A549 treated with Mapracorat at 1 μM for 4 hours (cell line): ENCODE measurements at places on chromosomes 16 and 17. TPM values are rescaled to one million over a fixed set of nuclear protein-coding genes. Genes with fewer than 3 reads are reported as not detected.

The KRT33A gene
- not detected in 5 replicates for total RNA-seq

The RBFOX1 gene
- total RNA-seq, result not detected in 5 replicates

The SNTB2 gene
- 6.5 to 9.8 TPM (median 7.4 TPM) in 5 replicates for total RNA-seq

The CMTM2 gene
- 0.15 TPM in 1 of 5 replicates, not detected in the others for total RNA-seq

The KDM6B gene
- total RNA-seq, result 12.6 to 18.3 TPM (median 15.3 TPM) in 5 replicates

The TSNAXIP1 gene
- 0.39 to 0.64 TPM (median 0.47 TPM) in 5 replicates for total RNA-seq

The KRTAP4-5 gene
- total RNA-seq, result not detected in 5 replicates

The DPEP1 gene
- total RNA-seq, result 0.55 to 1.6 TPM (median 1.6 TPM) in 5 replicates

The NDUFAB1 gene
- 162 to 193 TPM (median 190 TPM) in 5 replicates for total RNA-seq

The GAS2L2 gene
- 0.04 to 0.08 TPM (median 0.08 TPM) in 5 replicates for total RNA-seq

The KRTAP2-3 gene
- 0.22 TPM in 1 of 5 replicates, not detected in the others for total RNA-seq

The NUDT16L1 gene
- 15.8 to 26.7 TPM (median 25.1 TPM) in 5 replicates for total RNA-seq

The MAP2K4 gene
- total RNA-seq, result 27.2 to 33.7 TPM (median 32.0 TPM) in 5 replicates

The GSDMA gene
- not detected in 5 replicates for total RNA-seq

The GALNS gene
- 34.7 to 47.1 TPM (median 46.9 TPM) in 5 replicates for total RNA-seq

The NGFR gene
- total RNA-seq, result 0.63 to 0.97 TPM (median 0.81 TPM) in 5 replicates

The MRC2 gene
- 33.7 to 59.4 TPM (median 55.9 TPM) in 5 replicates for total RNA-seq

The KRT16 gene
- total RNA-seq, result 0.62 to 1.2 TPM (median 1.0 TPM) in 5 replicates

The SHCBP1 gene
- 32.3 to 40.6 TPM (median 36.5 TPM) in 5 replicates for total RNA-seq

The PTX4 gene
- not detected in 5 replicates for total RNA-seq

The GUCY2D gene
- total RNA-seq, result 0.05 to 0.39 TPM (median 0.36 TPM) in 4 of 5 replicates, not detected in the other

The KRTAP9-4 gene
- total RNA-seq, result not detected in 5 replicates

The MEIOB gene
- 1.1 to 1.9 TPM (median 1.4 TPM) in 5 replicates for total RNA-seq

The BCAR1 gene
- total RNA-seq, result 76.4 to 120 TPM (median 116 TPM) in 5 replicates

The PRR35 gene
- total RNA-seq, result 0.09 to 0.24 TPM (median 0.20 TPM) in 5 replicates

The CRHR1 gene
- total RNA-seq, result 0.07 to 0.28 TPM (median 0.17 TPM) in 4 of 5 replicates, not detected in the other

The NPW gene
- 0.52 to 0.94 TPM (median 0.70 TPM) in 5 replicates for total RNA-seq

The SLC5A2 gene
- total RNA-seq, result 0.23 to 0.34 TPM (median 0.27 TPM) in 4 of 5 replicates, not detected in the other

The RHBDF1 gene
- total RNA-seq, result 22.6 to 32.3 TPM (median 29.3 TPM) in 5 replicates
